ENCODE measurements at places on chromosomes 11 and 22.

DNA sequence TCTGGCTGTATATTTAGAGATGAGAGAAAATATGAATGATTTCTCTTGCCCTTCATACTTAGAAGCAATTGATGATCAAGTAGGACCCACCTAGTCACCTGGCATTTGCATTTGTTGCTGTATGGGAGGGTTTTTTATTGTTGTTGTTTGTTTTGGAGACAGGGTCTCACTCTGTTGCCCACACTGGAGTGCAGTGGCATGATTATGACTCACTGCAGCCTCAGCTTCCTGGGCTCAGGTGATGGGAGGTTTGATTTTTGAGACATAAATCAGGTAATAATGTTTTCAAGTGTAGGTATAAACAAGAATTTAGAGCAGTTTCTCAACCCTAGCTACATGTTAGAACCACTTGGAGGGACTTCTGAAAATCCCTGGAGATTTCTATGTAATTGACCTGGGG lies 63.0 kb downstream of the TNRC6B start:
- no peak for DNase-seq

DNA sequence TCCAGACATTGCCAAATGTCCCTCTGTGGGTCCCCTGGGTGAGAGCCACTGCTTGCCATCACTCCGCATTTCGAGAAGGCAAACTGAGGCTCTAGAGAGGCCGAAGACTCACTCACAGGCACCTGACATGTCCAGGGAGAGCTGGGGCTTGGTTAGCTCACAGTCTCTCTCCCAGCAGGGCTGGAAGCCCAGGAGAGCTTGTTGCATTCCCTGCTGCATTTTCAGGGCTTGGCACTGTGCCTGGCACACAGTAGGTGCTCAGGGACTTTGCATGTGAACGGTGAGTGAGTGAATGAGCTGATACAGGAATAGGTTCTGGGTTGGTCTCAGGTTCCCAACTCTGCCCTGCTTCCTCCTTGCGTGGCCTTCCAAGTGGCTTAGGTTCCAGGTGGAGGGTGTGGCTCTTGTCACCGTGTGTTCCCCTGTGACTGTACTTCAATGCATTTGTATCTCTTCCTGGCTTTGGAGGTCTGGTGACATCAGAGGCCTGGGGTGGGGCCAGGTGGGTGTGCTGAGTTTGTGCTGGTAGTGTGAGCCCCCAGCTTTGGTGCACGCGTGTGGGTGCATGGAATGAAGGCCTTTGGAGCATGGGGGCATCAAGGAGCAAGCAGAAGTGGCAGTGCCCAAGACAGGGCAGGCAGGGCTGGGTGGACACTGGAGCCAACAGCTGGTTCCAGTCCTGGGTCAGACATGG lies 18.4 kb upstream of the SMIM38 start:
- no peak for DNase-seq

- no peak for DNase-seq
Observed at GRCh38 chr11:26765323-26765722, 43.5 kb upstream of the SLC5A12 start.

DNA sequence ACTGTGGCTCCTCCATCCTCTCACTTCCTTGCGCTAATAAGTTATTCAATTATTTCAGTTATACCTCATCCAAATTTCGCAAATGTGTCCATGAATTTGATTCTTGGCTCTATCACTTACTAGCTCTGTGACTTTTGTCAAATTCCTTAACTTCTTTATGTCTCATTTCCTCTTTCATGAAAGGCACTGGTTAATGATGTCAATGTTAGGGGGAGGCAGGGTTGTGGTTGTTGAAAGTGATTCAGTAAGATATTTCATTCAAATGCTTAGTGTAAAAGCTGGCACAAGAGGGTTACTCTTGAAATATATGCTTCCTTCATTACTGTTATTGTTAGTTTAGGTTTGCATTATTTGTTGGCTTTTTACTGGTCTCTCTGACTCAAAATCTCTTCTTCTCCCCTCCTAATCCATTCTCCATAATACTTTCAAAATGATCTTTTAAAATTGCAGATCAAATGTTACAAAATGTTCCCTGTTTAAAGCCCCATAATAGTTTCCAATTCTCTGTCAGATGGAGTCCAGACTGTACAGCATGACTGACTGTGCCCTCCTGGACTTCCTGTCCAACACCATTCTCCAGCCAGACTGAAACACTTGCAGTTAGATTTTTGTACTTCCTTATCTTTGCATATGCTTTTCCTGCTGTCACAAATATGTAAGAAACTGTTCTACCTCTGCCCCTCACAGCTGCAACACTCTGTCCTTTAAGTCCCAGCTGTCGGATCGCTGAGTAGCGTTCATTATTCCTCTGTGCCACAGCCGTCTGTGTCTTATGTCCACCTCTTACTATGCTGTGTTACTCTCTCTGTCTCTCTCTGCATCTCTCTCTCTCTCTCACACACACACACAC lies 510.6 kb upstream of the RAG2 start:
- DNase-seq, result no peak

DNA sequence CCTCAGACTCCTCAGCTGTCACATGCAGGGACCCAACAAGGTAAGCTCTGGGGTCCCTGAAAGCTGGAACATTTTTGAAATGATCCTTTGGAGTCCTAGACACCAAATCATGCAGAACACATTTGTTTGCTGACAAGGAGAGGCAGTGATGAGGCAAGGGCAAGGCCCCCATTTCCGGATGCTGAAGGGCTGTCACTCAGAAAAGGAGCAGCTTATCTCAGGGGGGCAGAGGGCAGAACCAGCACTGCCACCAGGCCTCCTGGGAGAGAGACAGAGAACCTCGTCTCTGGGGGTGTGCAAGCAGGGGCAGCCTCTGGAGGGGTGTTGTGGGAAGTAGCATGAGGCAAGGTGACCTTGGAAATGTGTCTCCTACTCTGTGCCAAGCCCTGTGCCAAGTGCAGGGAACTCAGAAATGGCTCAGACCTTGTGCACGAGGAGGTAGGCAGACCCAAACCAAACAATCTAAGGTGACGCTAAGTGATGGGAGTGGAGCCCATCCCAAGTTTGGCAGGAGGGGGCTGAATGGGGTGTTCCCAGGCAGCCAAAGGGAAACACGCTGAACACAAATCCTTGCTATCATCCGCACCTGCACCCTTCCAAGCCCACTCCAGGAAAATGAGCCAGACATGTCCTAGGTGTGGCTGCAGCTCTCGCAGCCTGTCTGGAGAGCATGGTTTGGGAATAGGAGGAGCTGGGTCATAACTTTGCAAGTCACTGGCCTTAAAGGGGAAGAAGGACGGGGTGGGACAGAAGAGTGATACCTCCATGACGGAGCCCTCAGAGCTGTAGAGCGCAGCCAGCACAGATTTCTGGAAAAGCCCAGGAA lies 94.2 kb downstream of the PDE2A start:
- DNase-seq, result no peak

DNA sequence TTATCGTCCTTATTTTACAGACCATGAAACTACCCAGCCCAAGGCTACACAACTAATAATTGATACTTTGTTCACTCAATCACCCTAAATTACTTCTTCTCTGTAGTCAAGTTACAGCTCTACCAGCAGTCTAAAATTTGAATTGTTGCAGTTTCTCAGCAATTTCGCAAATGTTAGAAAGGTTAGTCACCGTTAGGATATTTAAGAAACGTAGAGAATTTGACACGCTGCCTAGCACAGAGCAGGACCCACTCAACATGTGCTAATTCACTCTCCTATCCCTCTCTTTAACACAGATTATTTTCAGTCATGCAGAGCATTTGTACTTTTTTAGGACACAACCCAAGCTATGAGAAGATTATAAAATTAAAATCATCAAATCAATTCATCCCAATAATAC lies 771.1 kb upstream of the LUZP2 start:
- DNase-seq, result no peak

GRCh38 chr22:42964994-42965699 lies 49.8 kb downstream of the PACSIN2 start:
- DNase-seq, result no peak

- no peak for DNase-seq
Observed at GRCh38 chr11:60994541-60995080, 23.1 kb downstream of the CD6 start.

DNA sequence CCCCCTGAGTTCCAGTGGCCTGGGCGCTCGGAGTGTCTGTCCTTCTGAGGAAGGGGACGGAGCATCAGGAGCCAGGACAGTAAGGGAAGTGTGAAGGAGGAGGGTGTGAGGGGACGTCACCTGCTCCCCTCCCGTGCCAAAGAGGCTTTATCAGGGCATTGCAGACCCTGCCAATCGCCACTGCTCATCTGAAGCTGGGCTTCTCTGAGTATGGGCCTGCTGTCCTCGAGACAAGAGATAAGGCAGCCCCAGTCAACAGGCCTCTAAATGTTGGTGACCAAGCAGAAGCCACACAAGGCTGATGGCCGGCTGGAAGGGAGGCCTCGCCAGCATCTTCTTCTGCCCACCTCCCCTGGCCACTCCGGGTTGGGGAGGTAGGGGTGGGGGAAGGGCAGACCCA lies 29.8 kb downstream of the LIF start:
- DNase-seq, result no peak

DNA sequence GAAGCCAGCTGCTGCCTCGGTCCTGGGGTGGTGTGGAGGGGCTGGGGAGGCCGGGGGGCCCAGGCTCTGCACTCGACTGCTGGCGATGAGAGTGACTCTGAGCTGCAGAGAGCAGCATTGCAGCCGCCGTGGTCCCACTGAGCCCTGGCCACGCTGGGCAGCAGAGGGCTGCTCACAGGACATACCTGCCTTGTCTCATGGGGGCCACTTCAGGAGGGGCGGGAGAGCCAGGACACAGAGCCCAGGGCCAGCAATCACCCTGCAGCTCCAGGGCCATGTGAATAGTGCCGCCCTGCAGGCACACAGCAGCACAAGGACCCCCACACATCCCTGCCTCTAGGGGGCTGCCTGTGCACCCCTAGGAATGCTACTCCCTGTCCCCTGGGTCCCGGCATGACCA lies 147.0 kb downstream of the CRYBB2 start:
- no peak for DNase-seq

DNA sequence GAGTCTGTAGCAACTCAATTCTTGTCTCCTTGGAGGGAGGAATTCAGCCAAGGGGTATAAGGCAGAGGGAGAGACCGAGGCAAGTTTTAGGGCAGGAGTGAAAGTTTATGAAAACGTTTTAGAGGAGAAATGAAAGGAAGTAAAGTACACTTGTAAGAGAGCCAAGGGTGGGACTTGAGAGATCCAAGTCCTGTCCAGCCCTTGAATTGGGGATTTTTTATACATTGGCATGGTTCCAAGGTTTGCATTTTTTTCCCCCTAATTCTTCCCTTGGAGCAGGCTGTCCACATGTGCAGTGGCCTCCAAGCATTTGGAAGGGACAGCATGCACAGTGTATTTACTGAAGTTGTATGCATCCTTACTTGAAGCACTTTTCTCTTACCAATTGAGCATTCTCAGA lies 192.1 kb downstream of the LUZP2 start:
- no peak for DNase-seq

GRCh38 chr11:35934981-35935380 lies 8.9 kb upstream of the LDLRAD3 start:
- DNase-seq, result no peak

DNA sequence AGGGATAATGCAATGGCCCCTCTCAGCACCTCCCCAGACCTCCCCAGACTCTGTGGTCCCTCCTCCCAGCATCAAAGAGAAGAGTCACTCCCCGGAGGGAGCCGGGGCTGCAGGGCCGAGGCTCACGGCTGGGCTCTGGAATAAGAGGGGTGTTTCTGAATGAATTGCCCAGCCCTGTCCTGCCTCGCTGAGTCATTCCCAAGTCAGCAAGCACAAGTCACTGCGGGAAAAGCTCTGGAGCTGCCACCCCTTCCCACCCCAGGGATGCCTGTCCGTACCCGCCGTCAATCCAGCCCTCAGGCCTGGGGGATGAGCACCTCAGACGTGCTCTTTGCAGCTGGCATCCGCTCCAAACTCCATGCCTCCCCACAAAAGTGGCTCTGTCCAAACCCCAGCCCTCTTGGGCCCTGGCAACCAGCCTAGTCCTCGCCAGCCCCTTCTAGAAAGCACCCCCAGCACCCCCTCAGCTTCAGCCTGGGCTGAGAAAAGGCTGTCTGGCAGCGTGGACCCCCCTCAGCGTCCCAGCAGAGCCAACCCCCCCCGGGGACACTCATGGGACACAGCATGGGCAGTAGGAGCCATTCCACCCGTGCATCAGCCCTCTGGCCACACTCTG lies 22.7 kb downstream of the CELSR1 start:
- DNase-seq, result no peak

- DNase-seq, result no peak
Observed at GRCh38 chr11:102837156-102837555, 6.3 kb downstream of the MMP3 start.

DNA sequence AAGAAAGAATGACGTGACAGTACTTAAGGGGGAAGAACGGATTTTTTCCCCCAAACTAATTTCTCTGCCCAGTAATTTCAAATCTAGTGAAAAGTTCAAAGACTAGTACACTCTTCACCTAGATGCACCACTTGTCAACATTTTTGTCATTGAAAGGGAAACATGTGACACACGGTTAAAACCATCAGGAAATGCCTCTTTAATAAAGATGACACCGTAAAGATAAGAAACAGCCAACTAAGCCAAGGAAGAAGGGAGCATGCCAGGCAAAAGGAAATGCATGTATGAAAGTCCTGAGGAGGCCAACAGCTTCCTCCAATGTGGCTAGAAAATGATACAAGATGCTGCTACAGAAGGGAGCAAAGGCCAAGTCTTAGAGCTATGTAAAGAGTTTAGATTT lies 49.4 kb downstream of the RSF1 start:
- no peak for DNase-seq

DNA sequence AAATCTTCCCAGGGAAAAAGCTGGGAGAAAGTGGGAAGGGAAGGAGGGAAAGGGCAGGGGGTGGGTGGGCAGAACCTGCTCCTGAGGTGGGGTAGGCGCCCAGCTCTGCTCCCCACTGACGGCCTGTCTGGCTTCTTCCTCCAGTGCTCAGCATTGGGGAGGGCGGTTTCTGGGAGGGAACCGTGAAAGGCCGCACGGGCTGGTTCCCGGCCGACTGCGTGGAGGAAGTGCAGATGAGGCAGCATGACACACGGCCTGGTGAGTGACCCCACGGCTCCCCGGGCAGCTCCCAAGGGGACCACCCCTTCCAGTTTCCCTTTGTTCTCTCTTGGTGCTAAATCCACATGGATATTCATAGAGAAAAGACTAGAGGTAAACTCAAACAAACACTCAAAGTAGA lies 25.9 kb downstream of the SHANK3 start:
- DNase-seq, result no peak

DNA sequence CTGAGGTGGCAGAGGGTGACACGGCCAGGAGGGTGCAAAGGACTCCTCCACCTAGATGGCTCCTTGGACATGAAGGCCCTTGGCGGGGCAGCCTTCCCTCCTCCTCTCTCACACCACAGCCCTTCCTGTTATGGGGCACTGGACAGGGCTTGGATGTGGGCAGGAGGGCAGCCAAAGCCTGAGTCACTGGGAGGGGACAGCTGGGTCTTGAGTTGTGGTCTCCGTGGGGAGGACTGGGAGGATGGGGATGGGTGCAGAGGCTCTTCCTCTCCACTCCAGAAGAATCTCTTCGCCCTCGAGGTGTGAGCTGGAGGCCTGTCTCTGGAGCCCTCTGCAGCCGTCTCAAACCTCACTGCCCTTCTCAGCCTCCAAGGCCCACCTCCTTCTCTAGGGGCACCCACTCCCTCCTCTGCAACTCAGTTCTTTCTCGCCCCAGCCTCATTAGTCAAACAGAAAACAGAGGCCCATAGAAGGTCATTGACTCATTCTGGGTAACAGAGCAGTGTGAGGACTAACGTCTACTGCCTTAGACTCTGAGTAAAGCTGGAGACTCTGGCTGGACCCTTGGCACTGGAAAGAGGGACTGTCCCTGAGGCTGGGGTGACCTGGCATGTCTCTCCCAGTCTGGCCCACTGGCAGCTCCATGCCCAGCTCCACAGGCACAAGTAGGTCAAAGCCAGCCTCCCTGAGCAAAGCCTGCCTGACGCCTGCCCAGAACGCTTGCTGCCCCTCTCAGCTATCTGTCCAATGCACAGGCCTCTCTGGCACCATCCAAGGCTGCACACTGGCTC lies 47.5 kb upstream of the CDON start:
- no peak for DNase-seq

All from stimulated activated CD4-positive, alpha-beta T cell treated with anti-CD3 and anti-CD28 coated beads, TNF-alpha, amount 100 ng/mL, for 1 hour (primary cell).